ENCODE measurements at places on chromosomes 3 and 15.
A peak's percentile ranks its signal among the peaks of the same experiment; 100 is the strongest.

DNA sequence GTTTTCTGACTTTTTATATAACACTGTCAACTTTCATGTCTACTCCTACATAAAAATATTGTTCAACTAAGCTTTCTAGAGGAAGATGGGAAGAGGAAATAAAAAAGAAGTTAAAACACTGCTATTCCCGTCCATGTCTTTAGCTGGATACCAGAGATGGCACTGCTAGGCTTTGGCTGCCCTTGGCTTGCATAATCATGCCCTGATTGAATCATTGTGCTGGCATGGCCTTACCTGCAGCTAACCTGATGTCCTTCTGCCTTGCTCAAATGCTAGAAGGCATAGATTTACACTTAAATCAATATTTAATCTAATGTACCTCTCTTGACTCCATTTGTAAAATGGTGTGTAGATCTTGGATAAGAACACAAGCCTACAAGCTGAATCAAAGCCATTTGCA lies 539.7 kb upstream of the IL12A start:
- no peak for DNase-seq

GRCh38 chr3:126448136-126448892 lies 27.4 kb downstream of the ZXDC start:
- DNase-seq, result no peak

DNA sequence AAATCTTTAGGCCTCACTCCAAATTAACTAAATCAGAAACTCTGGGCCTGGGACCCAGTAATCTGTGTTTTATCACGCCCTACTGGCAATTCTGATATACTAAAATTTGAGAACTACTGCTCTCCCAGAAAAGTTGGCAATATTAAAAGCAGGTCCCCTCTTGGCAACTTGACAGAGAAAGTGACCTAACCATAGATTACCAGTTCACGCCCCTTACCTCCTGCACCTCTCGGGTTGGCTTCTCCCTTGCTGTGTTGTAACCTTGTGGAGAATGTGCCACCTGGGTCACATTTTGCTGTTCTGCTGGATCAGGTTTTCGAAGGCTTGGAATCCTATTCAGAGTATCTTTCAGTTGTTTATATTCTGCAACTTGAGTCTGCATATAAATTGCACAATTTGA lies 59.1 kb downstream of the GOLIM4 start:
- DNase-seq, result no peak

DNA sequence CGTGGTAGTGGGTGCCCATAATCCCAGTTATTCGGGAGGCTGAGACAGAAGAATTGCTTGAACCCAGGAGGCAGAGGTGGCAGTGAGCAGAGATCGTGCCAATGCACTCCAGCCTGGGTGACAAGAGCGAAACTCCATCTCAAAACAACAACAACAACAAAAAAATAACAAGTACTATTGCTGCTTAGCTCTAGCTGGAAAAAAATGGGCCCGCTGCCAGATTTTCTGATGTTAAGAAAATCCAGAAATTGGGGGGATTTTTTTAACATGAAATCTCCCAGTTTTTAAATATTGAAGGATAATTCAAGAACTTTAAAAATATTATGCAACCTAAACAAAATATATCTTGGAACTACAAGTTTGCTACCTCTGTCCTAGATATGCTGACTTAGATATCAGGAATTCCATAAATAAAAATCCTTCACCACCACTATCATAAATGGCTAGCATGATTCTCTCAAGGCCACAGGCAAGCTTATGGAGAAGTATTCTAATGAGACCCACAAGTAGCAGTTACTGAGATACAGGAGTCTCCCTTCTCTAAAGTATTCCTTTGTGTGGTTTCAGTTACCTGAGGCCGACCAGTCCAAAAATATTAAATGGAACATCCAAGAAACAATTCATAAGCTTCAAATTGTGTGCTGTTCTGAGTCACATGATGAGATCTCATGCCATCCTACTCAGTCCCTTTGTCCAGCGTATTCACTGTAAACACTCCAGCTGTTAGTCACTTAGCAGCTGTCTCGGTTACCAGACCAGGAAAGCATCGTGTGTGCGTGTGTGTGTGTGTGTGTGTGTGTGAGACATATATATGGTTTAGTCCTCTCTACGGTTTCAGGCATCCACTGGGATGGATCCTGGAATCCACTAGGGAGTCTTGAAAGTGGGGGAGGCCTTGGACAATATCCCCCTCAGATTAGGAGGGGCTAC lies 277.2 kb downstream of the TBL1XR1 start:
- no peak for DNase-seq

DNA sequence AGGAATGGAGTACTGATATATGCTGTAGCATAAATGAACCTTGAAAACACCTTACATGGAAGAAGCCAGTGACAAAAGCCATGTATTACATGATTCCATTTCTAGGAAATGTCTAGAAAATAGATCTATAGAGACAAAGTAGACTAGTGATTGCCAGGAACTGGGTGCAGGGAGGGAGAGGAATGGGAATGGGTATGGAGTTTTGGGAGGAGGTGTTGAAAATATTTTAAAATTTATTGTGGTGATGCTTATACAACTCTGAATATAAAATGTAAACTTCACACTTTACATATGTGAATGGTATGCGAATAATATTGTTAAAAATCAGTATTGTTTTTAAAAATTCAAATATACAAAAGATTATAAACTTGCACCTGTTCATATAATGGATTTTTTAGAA lies 22.5 kb downstream of the ATP1B3 start:
- no peak for DNase-seq

DNA sequence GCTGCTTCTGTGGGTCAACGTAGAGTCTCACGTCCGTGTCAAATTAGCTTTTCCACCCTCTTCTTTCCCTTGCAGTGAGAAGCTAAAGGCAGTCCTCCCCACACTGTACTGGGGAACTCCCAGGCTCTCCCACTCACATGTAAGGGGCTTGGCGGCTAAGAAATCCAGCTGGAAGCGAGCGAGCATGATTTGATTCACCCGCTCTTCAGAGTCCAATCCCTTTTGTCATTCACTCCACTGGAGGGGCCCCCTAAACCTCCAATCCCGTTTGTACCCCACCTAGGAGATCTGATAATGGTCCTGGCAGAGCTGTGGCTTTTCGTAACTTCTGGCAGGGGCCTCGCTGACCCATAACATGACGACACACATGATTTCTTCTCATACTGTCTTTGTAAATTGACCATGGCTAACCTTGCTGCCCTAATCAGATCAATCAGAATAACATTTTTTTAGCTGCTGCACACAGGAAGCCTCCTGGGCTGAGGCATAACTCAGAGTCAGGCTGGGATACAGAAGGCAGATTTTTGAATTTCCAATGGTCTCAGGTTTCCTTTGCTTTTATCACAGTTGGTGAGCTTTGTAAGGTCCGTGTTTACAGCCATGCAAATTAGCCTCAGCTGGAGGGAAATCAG lies 235.2 kb downstream of the GREM1 start:
- DNase-seq, result no peak

- no peak for DNase-seq
Measured at GRCh38 chr3:62300617-62301016, 72.7 kb downstream of the FEZF2 start.

DNA sequence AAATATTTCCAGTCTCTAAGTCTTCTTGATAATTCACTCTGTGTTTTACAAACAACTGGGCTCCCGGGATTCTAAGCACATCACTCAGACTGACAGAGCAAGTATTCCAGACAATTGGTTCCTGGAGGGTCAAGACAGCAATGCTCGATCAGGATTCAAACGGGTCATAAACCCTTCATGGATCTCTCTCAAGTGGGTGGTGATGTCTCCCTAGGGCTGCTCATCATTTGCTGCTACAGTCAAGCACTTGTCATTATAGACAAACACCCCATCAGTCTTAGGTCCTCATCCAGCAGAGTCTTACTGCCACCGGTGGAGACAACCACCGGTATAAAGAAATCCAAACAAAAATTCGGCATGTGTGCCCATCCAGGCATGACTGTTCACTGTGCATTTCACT lies 921.1 kb downstream of the FHIT start:
- DNase-seq, result no peak

DNA sequence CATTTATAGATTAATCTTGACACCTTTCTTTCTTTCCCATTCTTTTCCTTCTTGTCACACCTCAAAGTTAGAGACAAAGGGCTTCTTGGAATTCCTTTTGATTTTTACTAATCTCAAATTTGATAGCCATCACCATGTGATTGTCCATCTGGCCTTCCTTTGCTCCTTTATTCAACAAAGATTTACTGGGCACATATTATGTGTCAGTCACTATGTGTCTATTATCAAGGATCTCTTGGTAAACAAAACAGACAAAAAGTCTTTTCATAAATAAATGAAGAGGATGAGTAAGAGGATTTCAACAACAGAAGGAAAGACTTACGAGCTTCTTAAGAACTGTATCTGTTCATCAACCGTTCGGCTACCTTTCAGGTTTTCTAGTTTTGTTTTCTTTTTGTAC lies 56.5 kb downstream of the SAMMSON start:
- no peak for DNase-seq

DNA sequence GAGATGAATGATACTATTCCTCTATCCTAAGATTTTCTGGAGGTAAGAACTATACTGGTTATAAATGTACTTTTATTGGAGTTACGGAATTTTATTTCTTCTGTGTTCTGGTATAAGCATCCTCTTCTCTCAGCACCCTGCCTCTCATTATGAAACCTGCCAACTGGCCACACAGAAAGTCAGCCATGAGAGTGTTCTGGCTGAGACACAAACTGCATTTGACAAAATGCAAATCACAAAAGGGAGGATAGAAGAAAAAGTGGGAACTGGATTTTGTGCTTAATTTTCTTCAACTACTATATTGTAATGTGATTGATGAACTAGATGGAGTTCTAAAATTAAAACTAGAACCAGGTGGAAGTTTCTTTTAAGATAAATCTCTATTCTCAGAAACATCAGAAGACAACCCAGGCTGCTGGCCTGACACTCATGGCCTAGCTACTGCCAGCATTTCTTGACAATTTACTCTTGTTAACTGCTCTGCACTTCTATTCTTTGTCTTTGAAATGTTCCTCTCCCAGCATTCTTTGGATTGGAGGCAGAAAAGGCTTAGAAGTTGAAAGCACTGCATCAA lies 143.1 kb downstream of the WDR76 start:
- no peak for DNase-seq

DNA sequence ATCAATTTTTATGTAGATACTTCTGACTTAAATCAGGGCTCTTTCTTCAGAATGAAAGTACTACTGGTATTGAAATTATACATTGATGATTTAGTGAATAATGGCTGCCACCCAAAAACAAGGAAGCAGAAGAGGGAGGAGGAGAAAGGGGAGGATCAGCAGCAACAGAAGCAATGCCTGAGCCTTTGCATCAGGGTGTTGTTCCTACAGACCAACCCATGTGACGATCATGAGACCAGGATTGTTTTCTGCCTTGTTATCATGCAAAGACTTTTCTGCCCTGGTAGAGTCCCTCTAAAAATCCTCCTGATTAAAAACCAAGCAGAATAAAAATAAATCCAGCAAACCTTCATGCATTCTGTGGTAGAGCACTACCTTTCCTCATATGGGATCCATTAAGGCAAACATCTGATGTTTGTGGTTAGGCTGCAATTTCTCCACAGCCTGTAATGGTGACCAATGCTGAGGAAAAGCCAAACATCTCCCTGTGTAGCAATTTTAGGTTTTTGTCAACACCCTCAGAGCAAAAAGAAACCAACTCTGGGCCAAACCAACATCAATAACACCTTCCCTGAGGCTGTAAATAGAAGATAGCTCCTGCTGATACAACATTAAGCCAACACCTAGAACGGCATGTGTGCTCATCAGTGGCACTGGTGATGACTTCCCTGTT lies 191.7 kb downstream of the ATP8B4 start:
- no peak for DNase-seq

- no peak for DNase-seq
Measured at GRCh38 chr3:24296441-24297205, 198.0 kb downstream of the THRB start.

DNA sequence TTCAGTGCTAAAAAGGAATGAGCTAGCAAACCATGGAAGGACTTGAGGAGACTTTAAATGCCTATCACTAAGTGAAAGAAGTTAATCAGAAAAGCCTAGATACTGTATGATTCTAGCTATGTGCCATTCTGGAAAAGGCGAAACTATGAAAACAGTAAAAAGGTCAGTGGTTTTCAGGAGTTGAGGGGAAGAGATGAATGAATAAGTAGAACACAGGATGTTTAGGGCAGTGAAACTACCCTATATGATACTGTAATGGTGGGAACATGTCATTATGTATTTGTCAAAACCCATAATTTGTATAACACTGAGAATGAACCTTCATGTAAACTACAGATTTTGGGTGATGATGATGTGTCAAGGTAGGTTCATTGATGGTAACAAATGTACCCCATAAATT lies 9.6 kb upstream of the CD276 start:
- DNase-seq, result no peak

DNA sequence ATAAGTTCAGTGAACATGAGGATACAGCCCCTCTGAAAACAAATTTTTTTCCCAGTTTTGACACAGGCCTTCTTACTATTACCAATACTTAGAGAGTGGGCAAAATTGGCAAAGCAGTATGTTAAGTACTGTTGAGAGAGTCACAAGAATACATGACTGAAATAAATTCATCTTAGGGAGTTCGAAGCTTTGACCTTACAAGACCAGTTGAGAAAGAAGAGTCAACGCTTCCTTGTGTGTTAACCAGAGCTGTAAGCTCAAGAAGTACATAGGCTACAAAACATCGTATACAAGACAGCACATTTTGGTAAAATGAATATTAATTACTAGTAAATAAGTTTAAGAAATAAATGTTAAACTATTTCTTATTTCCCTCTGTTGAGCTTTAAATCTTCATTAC lies 164.4 kb upstream of the RORA start:
- DNase-seq, result no peak

DNA sequence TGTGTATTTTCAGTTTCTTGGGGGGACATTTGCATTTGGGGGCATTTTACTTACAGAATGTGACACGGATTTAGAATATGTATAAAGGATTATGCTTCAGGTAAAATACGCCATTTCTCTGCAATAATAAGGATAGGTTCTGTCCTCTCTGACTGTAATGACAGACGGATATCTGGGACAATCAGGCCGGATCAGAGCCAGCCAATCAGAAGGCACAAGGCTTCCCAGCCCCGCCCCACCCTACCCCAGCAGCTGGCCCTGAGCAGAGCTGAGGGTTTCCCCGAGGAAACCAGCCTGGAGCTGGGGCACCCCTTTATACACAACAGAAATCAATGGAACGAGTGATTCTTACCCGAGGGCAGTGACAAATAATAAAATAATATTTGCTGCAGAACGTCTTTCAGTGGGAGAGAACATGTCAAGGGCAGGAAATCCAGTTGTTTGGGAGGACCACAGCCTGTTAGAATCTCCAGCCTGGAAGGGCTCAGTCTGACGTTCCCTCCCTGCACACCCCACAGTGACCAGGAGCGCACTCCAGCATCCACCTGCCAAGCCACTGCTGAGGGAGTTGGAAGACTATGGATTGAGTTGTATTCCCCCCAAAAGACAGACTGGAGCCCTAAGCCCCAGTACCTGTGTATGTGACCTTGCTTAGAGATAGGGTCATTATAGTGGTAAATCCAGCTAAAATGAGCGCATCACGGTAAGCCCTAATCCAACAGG lies 30.3 kb upstream of the SEC13 start:
- no peak for DNase-seq

GRCh38 chr3:105431200-105431599 lies 64.5 kb downstream of the ALCAM start:
- DNase-seq, result no peak

- DNase-seq, result peak; percentile 88
Measured at GRCh38 chr15:41116116-41116961, at the start of gene INO80. Gene INO80, minus strand, starts transcription at chr15:41116280. Its CDS starts 19,970 bp downstream, at chr15:41096310.

Measured in stimulated activated CD8-positive, alpha-beta memory T cell treated with anti-CD3 and anti-CD28 coated beads, Interleukin-7, amount 100 ng/mL, for 1 hour (primary cell).